ENCODE measurements at places on chromosomes 1 and 21.

DNA sequence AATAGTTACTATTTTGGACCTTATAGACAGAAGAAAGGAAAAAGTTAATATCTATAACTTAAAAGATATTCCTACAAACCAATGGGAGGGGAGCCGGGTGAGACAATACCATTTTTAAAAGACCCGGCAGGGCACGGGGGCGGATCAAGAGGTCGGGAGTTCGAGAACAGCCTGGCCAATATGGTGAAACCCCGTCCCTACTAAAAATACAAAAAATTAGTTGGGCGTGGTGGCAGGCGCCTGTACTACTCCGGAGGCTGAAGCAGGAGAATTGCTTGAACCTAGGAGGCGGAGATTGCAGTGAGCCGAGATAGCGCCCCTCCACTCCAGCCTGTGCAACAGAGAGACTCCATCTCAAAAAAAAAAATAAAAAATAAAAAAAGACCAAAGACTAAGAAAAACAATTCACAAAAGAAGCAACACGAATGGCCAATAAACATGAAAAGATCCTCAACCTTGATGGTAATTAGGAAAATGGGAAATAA is 1.2 kb upstream of the PSMB2 start:
- no peak for DNase-seq

DNA sequence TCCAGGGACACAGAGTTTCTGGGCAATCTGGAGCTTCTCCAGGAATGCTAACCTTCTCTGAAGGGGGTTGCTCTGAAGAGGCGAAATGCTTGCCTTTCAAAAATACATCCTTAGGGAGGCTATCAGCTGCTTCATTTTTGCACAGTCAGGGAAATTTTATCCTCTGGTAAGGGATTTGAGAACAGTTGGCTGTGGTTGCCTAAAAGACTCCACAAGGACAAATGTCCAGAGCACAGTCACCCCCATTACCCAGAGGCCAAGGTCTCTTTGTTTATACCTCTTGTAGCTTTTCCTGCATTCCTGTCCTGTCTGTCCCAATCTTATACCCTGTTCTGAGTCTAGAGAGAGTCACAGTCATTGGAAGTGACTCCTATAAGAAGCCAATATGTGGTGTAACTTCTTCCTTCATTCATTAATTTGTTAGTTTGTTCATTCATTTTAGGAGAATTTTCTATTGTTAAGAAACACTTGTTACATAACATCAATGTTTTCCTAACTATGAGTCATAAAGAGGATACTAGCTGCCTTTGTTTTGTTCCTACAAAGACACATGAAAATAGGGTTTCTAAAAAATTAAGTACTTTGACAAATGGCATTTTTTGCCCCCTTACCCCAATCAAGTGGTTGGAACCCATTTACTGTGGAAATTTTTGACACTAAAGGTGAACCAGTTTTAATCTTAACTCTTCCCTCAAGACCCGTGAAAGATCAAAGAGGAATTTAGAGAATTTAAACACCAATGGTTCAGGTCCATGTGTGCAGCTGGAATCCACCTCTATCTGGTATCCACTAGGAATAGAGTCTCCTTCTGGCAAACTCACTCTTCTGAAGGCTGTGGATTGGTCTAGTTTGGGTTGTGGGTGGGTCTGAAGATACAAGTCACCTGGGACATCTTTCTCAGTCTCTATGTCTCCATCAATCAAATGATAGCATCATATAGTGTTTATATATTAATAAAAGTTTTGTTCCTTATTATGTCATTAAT is 47.1 kb downstream of the GPR88 start:
- peak; percentile 14 for DNase-seq

GRCh38 chr21:41567901-41568510 is 60.0 kb upstream of the TMPRSS2 start:
- DNase-seq: no peak

DNA sequence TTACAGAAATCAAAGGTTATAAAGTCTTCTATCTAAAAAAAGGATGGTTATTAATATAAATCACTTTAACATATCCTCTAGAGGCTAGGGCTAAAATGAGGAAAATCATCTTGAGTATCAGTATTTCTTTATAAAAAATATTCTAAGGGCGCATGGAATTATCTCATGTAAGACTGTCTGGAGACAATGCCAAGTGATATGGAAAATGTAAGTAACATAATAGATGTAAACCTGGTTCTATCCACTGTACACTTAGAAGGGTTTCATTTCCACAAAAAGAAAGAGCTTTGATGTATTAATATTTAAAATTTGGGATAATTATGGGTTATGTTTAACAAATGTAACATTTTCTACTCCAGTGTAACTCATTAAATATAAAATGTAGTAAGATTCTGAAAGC is 95.9 kb upstream of the DPH5 start:
- no peak for DNase-seq

GRCh38 chr1:36560177-36560576 is 77.5 kb upstream of the CSF3R start:
- DNase-seq: no peak

- DNase-seq: no peak
Measured at GRCh38 chr1:212295579-212295978, 10.4 kb downstream of the PPP2R5A start.

DNA sequence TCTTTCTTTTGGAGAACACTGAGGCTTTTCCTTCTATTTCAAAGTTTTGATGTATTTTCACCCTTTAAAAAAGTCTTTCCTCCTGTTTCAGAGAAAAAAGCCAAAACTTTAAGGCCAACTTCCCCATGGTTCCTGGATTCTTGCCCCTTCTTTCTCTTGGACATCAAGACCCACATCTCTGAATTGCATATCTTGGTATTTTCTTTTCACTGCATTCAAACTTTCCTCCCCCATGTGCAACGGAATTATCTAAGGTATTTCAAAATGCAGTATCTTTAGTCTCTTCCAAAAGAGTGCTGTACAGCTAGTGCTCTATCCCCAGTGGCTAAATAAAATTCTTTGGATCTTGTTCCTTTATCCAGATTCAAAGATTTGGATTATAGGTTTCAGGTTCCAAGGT is 81.1 kb upstream of the TSPAN2 start:
- DNase-seq: no peak

- peak; percentile 88 for DNase-seq
Measured at GRCh38 chr1:25232866-25233784, 823 bp upstream of the SYF2 start.

- no peak for DNase-seq
Measured at GRCh38 chr1:222123111-222123510, 381.2 kb upstream of the DUSP10 start.

DNA sequence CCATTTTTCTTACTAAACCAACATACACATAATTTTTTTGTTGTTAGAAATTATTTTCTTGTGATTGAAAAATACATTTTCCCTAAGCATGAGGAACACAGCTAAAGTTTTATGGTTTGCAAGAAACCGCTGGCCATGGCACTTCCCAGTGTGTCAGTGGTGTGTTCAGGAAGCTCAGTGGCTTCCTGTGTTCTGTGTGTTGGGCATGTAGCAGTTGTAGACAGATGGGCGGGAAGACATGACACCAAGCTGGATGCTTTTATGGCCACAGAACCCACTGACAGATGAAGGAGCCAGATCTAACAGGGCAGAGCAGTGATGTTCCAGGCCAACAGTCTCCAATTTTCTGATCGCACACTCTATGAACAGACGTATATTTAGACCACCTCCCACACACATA is 119.8 kb downstream of the GALNT2 start:
- no peak for DNase-seq

- peak; percentile 71 for DNase-seq
Measured at GRCh38 chr1:47963568-47964358, 33.4 kb downstream of the TRABD2B start.

GRCh38 chr1:208059409-208060001 is 148.6 kb upstream of the CD34 start:
- DNase-seq: no peak

GRCh38 chr1:220879509-220880361 is 492 bp downstream of the HLX start:
- no peak for DNase-seq
